ENCODE measurements at places on chromosomes 11 and 22. TPM values are rescaled to one million over a fixed set of nuclear protein-coding genes. Genes with fewer than 3 reads are reported as not detected.

DNA sequence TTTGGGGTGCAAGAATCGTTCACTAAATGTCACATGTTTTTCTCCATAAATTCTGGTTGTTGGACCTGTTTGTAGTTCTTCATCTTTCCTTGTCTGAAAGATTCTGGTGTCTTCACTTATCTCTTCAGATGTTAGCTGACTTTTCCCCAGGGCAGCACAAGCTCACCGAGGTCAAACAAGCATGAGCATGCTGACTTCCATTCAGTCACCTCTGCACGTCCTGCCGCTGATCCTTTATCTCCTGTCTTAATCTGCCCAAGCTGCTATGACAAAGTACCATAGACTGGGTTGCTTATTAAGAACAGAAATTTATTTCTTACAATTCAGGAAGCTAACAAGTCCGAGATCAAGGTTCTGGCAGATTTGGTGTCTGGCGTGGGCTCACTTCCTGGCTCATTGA is 800.6 kb downstream of the NTM start:
- H3K4me1 ChIP-seq: no peaks in the 10 kb centered on the region
- no peaks in the 10 kb centered on the region for H3K27me3 ChIP-seq
- no peak overlapping the region for H3K4me3 ChIP-seq
- DNase-seq: no peak
- H3K36me3 ChIP-seq: no peaks in the 10 kb centered on the region

DNA sequence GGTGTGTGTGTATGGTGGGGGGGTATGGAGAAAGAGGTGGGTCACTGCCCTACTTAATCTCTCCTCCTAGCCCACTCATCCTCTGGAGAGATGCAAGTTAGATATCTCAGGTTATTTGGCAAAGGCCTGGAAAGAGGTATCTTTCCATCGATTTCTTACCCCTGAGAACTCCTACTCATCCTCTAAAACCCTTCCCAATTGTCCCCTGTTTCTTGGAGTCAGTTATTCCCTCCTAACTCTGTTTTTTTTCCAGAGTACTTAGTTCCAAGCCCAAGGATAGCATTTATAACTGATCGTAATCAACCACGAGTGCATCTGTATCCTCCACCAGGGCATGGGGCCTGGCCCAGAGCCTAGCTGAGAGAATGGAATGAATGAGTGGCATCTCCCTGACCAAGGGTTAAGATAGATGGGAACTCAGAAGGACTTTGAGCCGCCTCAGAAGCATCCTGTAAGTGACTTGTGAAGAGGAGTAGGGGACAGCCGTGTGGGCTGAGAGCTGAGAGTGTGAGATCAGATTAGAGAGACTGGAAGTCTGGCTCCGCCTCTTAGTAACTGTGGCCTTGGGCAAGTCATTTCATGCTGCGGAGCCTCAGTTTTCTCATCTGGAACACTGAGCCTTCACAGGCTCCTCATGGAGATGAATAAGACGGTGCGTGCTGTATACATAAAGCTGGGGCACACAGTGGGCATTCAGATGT is 16.2 kb downstream of the CD6 start:
- peak overlapping the region; percentile 98 for H3K4me3 ChIP-seq
- peak overlapping the region; percentile 93 for H3K27ac ChIP-seq
- H3K27me3 ChIP-seq: no peaks in the 10 kb centered on the region
- H3K4me1 ChIP-seq: peaks cover 96% of the 10 kb centered on the region
- DNase-seq: peak; percentile 82
- H3K36me3 ChIP-seq: peaks cover 54% of the 10 kb centered on the region

- H3K27me3 ChIP-seq: no peaks in the 10 kb centered on the region
- no peaks in the 10 kb centered on the region for H3K36me3 ChIP-seq
- H3K4me3 ChIP-seq: no peak overlapping the region
- DNase-seq: peak; percentile 80
- no peak overlapping the region for H3K27ac ChIP-seq
- no peaks in the 10 kb centered on the region for H3K4me1 ChIP-seq
Observed at GRCh38 chr22:25362215-25362882, 142.9 kb downstream of the CRYBB2 start.

DNA sequence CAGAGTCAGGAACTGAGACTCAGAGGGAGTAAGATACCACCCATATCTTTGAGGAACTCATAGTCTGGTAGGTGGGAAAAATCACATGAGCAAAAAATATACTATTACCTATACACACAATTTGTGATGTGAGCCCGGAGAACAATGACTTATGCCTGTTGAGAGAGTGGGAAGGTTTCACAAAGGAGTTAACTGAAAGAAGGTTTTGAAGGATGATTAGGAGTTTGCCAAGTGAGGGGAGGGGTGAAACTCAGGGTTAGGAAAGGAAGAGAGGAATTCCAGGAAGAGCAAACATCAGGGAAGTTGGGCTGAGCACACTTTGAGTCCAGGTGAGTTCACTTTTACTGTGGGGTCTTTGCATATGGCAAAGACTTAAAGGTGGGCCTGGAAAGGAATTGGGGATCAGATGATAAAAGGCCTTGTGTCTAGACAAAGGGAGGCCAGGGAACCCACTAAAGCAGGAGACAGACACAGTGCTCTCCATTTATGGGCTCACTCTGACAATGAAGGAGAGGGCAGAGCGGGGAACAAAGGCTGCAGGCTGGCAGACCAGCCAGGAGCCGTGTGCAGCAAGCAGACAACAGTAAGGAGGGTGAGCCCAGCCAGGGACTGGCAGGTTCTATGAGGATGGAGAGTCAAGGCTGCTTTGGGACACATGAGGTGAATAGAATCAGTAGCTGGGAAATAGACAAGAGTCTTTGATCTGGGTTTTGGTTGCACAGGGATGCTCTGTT is 33.1 kb downstream of the TSPAN18 start:
- H3K4me1 ChIP-seq: peaks cover 13% of the 10 kb centered on the region
- H3K27me3 ChIP-seq: no peaks in the 10 kb centered on the region
- H3K4me3 ChIP-seq: no peak overlapping the region
- peaks cover 2% of the 10 kb centered on the region for H3K36me3 ChIP-seq

Gene TSGA10IP
- total RNA-seq: not detected

Gene NCAM1
- 0.60 TPM for total RNA-seq

Measured in activated T-cell treated with anti-CD3 and anti-CD28 coated beads, Interleukin-2, amount 50 U/mL, for 72 hours (primary cell).